Renal pelvis (tissue), 12 donors: ENCODE measurements at places on chromosomes 12 and 14.
A peak's percentile ranks its signal among the peaks of the same experiment; 100 is the strongest.

DNA sequence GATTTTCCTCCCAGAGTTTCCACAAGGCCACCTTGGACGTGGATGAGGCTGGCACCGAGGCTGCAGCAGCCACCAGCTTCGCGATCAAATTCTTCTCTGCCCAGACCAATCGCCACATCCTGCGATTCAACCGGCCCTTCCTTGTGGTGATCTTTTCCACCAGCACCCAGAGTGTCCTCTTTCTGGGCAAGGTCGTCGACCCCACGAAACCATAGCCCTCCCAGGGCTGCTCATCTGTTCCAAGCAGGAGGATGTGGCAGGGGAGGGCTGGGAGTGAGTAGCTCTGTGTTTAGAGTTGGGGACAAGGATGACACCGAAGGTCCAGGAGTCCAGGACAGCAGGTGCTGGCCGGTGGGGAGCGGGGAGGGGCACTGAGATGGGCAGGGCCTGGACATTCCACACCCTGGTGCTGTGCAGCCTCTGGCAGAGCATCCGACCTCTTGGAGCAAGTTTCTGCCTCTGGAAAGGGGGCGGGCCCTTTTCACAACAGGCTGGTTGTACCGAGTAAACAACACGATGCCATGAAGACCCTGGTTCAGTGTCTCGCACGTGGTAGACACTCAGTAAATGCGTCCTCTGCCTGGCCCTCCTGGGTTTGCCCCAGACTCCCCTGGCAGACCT, 8.2 kb downstream of the SERPINA4 start:
- no peak for DNase-seq

DNA sequence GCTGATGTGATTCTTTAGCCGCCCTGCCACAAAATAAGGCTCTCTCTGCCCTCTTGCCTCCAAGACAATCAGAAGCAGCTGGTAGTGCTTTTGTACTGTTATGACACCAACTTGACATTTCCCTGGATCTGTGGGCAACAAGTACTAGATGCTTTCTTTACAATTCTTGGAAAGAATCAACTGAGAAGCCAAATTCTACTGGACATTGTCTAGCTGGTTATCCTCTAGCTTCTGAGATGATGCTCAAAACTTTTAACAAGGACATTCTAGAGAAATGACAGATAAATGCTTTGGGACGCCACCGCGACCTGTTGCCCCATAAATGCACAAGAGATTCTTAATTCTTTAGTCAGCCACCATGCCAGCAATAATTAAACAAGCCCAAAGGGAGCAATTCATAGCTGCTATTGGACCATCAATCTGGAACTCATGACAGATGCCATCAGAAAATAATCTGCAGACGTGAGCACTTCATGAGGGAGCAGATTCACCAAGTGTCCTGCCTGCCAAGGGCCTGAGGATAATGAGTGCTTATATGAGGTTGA, 22.8 kb downstream of the FMNL3 start:
- DNase-seq = no peak

DNA sequence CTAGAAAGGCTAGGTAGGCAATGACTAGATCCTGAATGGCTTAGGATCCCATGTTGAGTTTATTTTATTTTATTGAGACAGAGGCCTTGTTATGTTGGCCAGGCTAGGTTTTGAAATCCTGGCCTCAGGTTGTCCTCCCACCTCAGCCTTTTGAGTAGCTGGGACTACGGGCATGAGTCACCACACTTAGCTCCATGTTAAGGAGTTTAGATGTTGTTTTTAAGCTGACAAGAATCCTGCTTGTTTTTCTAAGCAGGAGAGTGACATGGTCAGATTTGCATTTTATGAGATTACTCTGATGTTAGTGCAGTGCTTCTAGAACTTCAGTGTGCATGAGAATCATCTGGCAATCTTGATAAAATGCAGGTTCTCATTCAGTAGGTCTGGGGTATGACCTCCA, 14.5 kb downstream of the CCDC198 start:
- DNase-seq = no peak

DNA sequence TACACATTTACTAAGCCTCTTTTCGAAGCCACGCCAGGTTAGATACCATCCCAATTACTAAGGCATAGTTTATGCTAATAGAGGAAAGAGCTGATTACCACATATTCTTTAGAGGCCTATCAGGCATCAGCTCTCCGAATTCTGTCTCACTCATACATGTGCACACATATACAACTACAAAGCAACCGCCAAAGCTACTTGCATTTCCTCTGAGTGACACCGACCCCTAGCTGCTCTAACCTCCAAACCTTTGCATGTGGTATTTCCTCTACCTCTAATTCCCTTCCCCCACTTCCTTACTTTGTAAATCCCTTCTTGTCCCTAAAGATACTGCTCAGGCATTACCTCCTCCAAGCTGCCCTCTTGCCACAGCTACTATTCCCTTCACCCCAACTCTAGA, 107.2 kb downstream of the DUSP6 start:
- DNase-seq = no peak

DNA sequence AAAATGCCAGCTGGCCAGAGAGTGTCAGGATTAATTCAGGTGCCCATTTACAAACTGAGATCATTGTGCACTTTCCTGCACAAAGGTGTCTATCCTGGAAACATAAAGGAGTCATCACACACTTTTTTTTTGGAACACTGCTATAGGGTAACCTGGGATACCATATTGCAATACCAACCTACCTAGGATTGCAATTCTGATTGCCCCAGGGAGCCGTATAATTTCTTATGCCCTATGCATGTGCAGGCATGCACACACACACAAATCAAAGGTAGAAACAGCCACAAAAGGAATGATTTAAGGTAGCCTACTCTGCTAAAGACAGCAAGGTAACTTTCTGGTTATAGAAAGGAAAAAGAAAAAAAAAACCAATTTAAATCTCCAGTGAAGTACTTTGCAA, 285.3 kb upstream of the KITLG start:
- no peak for DNase-seq

DNA sequence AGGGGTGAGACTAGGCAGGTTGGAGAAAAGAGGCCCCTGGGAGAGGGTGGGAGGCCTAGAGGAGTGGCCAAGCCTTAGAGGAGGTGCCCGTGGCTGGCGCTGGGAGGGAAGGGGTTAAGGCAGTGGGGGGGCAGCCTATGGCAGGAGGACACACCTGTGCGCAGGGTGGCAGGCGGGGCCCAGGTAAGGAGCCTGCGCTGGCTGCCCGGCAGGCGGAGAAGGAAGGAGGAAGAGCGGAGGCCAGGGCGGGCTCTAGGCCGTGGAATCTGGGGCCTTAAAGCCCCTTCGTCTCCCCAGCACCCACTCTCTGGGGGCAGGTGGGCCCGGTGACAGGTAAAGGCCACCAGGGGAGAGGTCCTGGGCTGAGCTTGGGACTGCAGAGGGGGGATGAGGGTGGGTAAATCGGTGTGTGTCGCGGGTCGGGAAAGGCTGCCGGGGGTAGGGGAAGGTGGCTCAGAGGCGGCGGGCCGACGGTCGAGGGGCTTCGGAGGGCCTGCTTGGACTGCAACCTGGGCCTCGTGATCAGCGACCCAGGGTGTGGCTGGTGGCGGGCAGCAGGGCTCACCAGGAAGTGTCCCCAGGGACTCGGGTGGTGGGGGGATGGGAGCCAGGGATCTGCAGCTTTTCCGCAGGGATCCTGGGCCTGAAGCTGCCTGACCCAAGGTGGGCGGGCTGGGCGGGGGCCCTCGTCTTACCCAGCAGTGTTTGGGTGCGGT, 7.3 kb downstream of the PHB2 start:
- peak; percentile 56 for DNase-seq

DNA sequence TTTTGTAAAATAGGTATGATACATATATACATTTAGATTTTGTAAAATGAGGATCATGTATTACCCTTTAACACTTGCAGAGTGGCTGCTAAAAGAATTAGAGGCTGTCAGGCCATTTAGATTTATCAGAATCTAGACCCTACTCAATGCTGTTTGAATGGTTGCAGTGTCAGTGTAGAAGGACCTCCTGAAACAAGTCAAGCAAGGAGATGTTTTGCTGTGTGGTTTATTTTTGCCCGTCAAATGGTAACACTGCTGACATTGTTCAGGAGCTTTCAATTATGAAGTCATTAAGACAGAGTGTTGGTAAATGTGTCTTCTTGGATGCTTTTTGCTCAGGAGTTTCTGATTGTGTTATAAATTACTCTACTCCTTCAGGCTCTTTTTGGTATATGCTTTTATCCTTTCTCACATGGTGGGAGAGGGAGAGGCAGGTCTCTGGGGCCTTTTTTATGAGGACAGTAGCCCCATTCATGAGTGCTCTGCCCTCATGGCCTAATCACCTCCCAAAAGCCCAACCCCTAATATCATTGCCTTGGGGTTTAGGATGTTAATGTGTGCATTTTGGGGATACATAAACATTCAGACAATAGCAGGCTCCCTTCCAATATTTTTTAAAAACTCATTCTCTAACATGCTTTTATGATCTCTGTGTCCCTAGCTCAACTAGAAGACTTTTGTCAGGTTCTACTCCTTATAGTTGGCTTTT, 16.5 kb downstream of the EID3 start:
- DNase-seq = no peak

DNA sequence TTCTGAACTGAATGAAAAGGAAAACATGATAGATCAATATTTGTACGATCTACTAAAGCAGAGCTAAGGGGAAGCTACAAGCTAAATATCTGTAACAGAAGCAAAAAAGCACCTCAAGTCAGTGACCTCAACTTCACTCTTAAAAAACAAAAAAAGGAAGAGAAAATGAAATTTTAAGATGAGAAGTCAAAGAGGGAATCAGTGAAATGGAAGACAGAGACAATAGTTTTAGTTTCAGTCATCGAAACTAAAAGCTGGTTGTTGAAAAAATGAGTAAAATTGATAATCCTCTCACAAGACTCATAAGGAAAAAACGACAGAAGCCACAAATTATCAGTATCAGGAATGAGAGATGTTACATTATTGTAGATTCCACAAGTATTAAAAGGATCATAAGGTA, 11.9 kb upstream of the SLC2A13 start:
- DNase-seq = no peak

GRCh38 chr14:39145266-39145966, 24.7 kb downstream of the TRAPPC6B start:
- DNase-seq = no peak

GRCh38 chr14:101808020-101808641, 46.6 kb downstream of the PPP2R5C start:
- no peak for DNase-seq

GRCh38 chr14:103239751-103240150, 94.3 kb upstream of the EIF5 start:
- DNase-seq = no peak
